ENCODE measurements at places on chromosomes 7 and 10. TPM values are rescaled to one million over a fixed set of nuclear protein-coding genes. Genes with fewer than 3 reads are reported as not detected.
A peak's percentile ranks its signal among the peaks of the same experiment; 100 is the strongest.

DNA sequence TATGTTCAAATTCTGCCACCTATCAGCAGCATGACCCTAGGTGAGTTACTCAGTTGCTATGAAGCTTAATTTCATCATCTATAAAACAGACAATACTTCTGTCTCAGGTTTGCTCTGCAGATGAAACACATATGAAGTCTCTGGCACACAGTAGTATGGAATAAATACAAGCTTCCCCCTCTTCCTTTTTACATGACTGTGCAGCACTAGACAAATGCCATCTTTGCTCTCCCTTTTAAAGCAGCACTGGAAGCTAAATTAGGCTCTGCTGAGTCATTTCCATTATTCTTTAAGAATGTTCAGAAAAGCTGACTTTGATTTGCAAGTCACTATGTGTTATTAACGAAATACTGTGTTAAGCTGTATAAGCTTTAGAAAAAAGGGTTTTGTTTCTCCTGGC, 40.7 kb upstream of the ANAPC16 start:
- no peak overlapping the region for H3K27ac ChIP-seq
- H3K4me1 ChIP-seq = no peaks in the 10 kb centered on the region
- H3K4me3 ChIP-seq = no peak overlapping the region
- no peaks in the 10 kb centered on the region for H3K27me3 ChIP-seq
- DNase-seq = no peak

DNA sequence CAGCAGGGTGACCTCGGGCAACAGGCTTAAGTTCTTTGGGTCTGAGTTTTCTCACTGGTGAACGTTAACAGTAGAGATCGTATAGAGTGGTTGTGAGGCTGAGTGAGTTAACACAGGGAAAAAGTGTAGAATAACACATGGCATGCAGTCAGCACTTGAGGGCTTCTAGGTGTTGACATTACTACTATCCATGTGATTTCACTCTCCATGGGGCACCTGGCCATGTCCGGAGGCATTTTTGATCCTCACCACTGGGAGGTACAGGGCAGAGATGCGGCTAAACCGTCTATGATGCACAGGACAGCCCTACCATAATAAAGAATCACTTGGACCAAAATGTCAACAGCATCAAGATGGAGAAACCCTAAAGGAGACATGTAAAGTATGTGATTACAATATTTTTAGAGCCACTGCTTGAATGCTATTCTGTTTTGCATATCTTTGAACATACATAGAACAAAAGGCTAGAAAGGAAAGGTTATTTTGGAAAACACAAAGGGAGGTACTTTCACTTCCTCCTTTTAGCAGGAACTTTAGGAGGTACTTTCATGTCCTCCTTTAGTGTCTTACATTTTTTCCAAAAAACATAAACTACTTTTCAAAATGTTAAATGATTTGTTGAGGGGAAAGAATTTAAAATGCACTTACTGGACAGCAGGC, 44.3 kb downstream of the NOD1 start:
- H3K36me3 ChIP-seq = no peaks in the 10 kb centered on the region
- no peaks in the 10 kb centered on the region for H3K27me3 ChIP-seq
- H3K4me3 ChIP-seq = no peak overlapping the region
- no peak overlapping the region for H3K27ac ChIP-seq
- H3K4me1 ChIP-seq = peaks cover 12% of the 10 kb centered on the region

DNA sequence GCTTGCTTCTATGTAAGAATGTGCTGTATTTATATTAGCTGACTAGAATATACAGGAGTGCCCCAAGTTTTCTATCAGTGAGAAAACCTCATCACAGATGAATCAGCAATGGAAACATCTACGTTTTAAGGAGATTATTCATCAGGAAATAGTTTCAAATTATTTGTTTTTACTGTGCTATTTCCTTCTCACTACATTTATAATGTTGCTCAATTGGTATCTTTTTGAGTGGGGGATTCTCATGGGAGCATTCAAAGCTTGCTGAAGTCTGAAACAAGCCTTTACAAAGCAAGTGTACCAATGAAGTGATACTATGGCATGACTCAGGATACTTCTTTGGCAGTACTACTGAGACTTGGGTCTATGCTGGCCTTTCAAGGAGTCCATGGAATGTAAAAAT, 191.1 kb upstream of the SLC26A5 start:
- no peak for DNase-seq
- no peak overlapping the region for H3K4me3 ChIP-seq
- H3K36me3 ChIP-seq = no peaks in the 10 kb centered on the region
- no peaks in the 10 kb centered on the region for H3K27me3 ChIP-seq

- no peaks in the 10 kb centered on the region for H3K4me1 ChIP-seq
- H3K27ac ChIP-seq = no peak overlapping the region
- H3K36me3 ChIP-seq = no peaks in the 10 kb centered on the region
- H3K27me3 ChIP-seq = no peaks in the 10 kb centered on the region
These were observed 88.0 kb downstream of the KBTBD2 start for GRCh38 chr7:32803406-32804141.

GRCh38 chr10:80464557-80465450, 10.7 kb downstream of the TSPAN14 start:
- peak overlapping the region; percentile 48 for H3K27ac ChIP-seq
- H3K36me3 ChIP-seq = no peaks in the 10 kb centered on the region
- peaks cover 54% of the 10 kb centered on the region for H3K4me1 ChIP-seq
- DNase-seq = peak; percentile 26
- H3K4me3 ChIP-seq = no peak overlapping the region
- H3K27me3 ChIP-seq = no peaks in the 10 kb centered on the region

DNA sequence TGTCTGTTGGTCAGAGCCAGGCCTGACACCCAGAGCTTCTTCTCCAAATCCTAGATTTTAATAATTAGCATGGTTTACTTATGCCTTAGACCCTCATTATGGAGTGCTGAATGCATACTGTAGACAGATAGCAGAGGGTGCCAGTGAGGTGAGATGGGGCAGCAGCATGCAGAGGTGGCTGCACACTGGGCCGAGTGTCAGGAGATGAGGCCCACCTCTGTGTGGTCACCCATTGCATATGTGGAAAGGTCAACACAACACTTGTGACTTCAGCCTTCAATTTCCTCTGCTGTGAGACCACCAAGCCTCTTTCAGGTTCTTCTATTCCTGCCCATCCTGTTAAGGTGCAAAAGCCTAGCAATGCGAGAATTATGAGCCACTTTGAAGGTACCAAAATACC, 39.7 kb upstream of the NMT2 start:
- DNase-seq = no peak
- no peaks in the 10 kb centered on the region for H3K36me3 ChIP-seq
- H3K27ac ChIP-seq = no peak overlapping the region
- H3K4me1 ChIP-seq = no peaks in the 10 kb centered on the region
- H3K27me3 ChIP-seq = no peaks in the 10 kb centered on the region
- no peak overlapping the region for H3K4me3 ChIP-seq

GRCh38 chr7:104998040-104998752, 15.8 kb upstream of the KMT2E start:
- no peak overlapping the region for H3K27ac ChIP-seq
- H3K36me3 ChIP-seq = no peaks in the 10 kb centered on the region
- H3K4me3 ChIP-seq = no peak overlapping the region
- peaks cover 15% of the 10 kb centered on the region for H3K4me1 ChIP-seq

- H3K36me3 ChIP-seq = no peaks in the 10 kb centered on the region
- DNase-seq = no peak
- no peak overlapping the region for H3K4me3 ChIP-seq
- no peaks in the 10 kb centered on the region for H3K27me3 ChIP-seq
These were observed 352.6 kb downstream of the GPR37 start for GRCh38 chr7:124413029-124413428.

DNA sequence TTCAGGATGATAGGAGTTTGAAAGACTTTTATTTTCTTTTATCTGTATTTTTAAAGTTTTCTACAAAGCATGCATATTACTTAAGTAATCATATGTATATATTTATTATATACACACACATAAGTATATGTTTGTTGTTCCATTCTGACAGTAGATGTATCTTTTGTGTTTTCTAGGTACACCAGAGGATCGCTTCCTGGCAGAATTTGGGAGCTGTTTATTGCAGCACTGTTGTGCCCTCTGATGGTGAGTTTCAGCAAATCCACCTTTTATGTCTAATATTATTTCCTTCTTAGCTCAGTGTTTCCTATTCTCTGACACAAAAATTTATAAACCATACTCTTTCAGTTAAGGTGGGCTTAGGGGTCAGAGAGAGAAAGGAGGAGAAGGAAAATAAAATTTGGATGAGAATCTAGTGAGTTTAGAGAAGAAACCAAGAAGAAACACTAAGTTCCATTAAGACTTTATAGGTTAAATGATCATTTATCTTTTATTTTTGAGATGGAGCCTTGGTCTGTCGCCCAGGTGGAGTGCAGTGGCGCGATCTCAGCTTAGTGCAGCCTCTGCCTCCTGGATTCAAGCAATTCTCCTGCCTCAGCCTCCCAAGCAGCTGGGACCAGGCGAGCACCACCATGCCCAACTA, 59.2 kb upstream of the OIT3 start:
- peak; percentile 45 for DNase-seq
- no peak overlapping the region for H3K27ac ChIP-seq
- H3K4me1 ChIP-seq = peaks cover 6% of the 10 kb centered on the region
- no peak overlapping the region for H3K4me3 ChIP-seq

GRCh38 chr7:4775848-4776623, 613 bp downstream of the AP5Z1 start:
- no peaks in the 10 kb centered on the region for H3K36me3 ChIP-seq
- H3K4me1 ChIP-seq = peaks cover 12% of the 10 kb centered on the region
- H3K27ac ChIP-seq = peak overlapping the region; percentile 98
- H3K4me3 ChIP-seq = peak overlapping the region; percentile 95
- no peak for DNase-seq
- H3K27me3 ChIP-seq = no peaks in the 10 kb centered on the region

GRCh38 chr7:107538001-107538400, 25.7 kb downstream of the COG5 start:
- H3K4me1 ChIP-seq = no peaks in the 10 kb centered on the region
- H3K36me3 ChIP-seq = no peaks in the 10 kb centered on the region
- H3K27me3 ChIP-seq = no peaks in the 10 kb centered on the region
- no peak overlapping the region for H3K27ac ChIP-seq
- no peak overlapping the region for H3K4me3 ChIP-seq
- DNase-seq = peak; percentile 45

Gene ZNF425
- 1.0 TPM for total RNA-seq

Gene GCK
- total RNA-seq = 0.17 TPM

Data from colonic mucosa (tissue), 4 donors.